ENCODE measurements at places on chromosomes 7 and 10.

- DNase-seq = no peak
Observed at GRCh38 chr10:114855776-114856543, 34.4 kb downstream of the FHIP2A start.

GRCh38 chr10:92001581-92001980, 78.0 kb downstream of the BTAF1 start:
- no peak for DNase-seq

DNA sequence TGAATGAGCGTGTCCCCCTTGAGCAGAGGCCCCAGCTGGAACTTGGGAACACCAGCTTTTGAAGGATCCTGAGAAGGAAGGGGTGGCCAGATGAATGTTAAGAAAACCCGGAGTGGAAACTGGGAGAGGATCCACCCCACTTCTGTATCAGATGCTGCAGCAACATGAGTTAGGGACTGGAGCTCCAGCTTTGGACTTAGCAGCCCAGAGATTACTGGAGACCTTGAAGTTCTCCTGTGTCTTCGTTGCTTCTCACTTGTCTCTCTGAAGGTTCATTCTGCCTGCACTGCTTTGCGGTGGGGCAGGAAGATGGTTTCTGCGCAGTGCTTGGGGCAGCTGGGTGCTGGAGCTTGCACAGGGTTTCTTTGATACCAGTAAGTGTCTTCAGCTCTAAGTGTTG, 9.3 kb downstream of the TMEM248 start:
- DNase-seq = no peak

GRCh38 chr7:71329030-71329660, 197.2 kb downstream of the GALNT17 start:
- no peak for DNase-seq

GRCh38 chr10:102720337-102720736, 5.9 kb downstream of the SFXN2 start:
- no peak for DNase-seq

DNA sequence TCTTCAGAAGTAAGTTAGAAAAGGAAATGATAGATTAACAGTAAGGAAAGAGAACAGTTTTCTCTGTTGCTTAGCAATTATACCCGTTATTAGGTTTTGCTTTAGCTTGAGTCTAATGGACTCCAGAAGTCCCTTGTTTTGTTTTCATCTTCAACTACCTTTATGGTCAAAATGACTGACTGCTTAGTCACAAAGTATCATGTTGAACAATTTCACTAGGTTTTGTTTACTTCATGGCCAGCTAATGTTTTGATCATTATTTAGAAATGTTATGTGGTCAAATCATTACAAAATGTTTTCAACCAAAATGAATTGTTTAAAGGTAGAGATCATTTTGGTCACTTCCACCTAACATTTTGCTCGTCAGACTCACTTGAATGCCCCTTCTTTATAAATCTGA, 1.9 kb downstream of the UBN2 start:
- no peak for DNase-seq

- no peak for DNase-seq
Observed at GRCh38 chr7:2076649-2077064, 156.1 kb downstream of the MAD1L1 start.

DNA sequence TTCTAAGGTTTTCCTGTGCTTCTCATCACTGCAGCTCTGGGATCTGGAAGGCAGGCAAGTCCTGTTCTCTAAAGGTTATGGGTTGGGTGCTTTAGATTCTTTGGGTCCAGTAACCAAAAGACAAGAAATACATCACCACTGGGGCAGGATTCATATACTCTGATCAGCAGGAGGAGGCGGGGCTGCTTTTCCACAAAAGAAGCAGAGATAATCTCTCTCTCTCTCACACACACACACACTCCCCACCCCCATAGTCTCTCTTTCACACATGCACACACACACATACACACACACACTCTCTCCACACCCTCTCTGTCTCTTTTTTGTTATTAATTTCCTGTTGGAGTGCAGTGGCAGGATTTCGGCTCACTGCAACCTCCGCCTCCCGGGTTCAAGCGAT, 13.0 kb upstream of the ACBD5 start:
- no peak for DNase-seq

GRCh38 chr7:112405286-112405685, 45.0 kb upstream of the IFRD1 start:
- DNase-seq = no peak

DNA sequence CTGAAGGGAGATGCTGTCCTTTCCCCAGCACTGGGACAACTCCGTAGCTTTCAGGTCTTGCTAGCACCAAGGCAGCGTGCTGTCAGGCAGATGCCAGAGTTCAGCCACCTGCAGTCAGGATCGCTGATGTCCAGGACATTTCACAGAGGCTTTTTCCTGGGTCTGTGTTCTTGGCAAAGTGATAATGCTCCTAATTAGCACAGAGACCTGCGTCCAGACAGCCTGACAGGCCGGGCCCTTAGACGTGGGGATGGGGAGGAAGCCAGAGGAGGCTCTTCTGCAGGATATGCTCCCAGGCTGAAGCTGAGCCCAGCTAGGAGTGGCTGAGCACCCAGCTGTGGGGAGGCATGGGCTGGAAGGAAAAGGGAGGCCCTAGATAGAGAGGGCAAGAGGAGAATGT, 82.5 kb upstream of the TBX20 start:
- no peak for DNase-seq

GRCh38 chr10:114301177-114301576, 62.1 kb downstream of the VWA2 start:
- no peak for DNase-seq

- no peak for DNase-seq
Observed at GRCh38 chr7:150441524-150441923, 8.9 kb upstream of the GIMAP8 start.
